Activated T-helper 1 cell treated with anti-CD3 and anti-CD28 coated beads, Interleukin-12 subunit alpha, Interleukin-12 subunit beta, Interleukin-2, Interleukin-4 antibody, amounts not matched to agents 30 ng/mL and 10 ng/mL and 1 ng/mL, durations not matched to agents 14 hours and 24 hours and 36 hours (primary cell): ENCODE measurements at places on chromosomes 13 and 19.

DNA sequence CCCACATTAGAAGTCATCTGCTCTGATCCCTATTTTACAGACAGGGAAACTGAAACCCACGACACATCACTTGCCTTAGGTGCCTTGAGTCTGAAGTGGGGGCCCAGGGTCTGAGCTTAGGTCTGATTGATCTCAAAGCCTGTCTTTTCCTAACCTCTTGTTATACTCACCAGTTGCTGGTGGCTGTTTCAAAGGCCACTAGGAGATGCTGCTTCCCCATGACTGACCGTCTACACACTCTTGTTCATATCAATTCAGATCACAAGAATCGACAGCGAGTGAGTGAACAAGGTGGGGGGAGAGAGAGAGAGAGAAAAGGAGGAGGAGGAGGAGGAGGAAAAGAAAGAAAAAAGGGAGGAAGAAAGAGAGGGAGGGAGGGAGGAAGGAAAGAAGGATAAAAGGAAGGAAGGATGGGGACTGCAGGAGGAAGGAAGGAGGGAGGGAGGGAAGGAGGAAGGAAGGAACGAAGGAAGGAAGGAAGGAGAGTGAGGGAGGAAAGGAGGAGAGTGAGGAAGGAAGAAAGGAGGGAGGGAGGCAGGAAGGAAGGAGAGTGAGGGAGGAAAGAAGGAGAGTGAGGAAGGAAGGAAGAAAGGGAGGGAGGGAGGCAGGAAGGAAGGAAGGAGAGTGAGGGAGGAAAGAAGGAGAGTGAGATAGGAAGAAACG is 3.3 kb downstream of the OR10H1 start:
- no peak for DNase-seq

GRCh38 chr13:51342706-51343105 is 3.2 kb downstream of the SERPINE3 start:
- DNase-seq, result no peak

- DNase-seq, result no peak
These were observed 367.4 kb downstream of the SPRY2 start for GRCh38 chr13:79973533-79973963.

- no peak for DNase-seq
These were observed 288.6 kb upstream of the PCDH9 start for GRCh38 chr13:67518785-67519184.

GRCh38 chr13:105641121-105641520 is 894.3 kb downstream of the EFNB2 start:
- DNase-seq, result no peak

DNA sequence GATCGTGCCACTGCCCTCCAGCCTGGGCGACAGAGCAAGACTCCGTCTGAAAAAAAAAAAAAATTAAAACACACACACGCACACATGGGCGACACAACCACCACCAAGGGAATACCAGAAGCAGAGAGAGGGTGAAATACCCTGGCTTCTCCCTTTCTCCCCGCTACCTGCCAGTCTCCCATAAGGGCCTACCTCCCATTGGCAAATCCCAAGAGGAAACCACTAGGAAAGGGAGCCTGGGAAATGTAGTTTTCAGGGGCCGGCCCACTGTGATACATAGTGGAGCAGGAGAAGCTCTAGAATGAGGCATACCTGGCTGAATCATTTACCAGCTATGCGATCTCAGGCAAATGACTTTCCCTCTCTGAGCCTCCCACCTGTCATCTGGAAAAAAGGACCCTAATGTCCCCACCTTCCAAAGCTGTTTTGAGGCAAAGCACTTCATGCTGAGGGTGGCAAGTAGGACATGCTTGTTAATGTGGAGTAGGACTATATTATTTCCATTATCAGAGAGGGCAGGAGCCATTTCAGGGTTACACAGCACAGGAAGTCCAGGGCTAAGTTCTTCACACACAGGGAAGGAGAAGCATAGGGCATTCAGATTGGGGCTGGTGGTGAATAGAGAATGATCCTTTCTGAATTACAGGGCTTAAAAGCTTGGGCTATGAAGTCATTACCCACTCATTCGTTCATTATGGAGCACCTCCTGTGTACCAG is 14.3 kb upstream of the HNRNPUL1 start:
- DNase-seq, result no peak

DNA sequence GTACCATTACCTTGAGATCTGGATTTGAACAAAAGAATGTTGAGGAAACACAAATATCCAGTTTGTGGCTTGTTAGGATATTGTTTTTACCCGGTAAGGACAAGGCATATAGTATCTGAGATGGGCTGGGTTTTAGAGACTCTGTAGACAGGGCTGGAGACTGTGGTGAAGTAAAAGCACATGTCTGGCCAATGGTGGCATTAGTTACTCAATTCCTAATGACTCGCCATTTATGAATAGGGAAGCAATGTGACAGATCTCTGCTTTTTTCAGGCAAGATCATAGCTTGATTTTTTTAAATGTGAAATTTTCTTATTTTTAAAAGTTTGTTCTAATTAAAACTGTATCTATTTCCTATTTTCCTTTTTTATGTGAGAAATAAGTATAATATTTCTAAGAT is 371.1 kb upstream of the SPRY2 start:
- no peak for DNase-seq

- DNase-seq, result no peak
These were observed 20.2 kb downstream of the SIGLECL1 start for GRCh38 chr19:51271067-51271466.

DNA sequence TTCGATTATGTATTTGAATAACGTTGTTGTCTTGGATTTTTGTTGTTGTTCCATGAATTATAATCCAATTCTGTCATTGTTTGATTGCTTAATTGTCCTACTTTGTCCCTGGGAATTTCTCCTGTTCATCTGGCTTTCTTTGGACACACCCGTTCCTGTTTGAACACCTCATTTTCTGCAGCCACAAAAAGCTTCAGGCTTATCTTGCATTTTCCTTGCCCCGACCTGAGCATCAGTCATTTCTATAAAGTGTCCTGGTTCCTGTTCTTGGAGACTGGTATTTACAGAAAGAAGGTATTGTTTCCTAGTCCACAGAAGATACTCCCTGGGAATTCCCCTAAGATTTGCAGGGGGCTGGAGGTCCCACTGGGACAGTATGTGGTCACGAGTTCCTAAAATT is 731.8 kb upstream of the ARGLU1 start:
- no peak for DNase-seq

DNA sequence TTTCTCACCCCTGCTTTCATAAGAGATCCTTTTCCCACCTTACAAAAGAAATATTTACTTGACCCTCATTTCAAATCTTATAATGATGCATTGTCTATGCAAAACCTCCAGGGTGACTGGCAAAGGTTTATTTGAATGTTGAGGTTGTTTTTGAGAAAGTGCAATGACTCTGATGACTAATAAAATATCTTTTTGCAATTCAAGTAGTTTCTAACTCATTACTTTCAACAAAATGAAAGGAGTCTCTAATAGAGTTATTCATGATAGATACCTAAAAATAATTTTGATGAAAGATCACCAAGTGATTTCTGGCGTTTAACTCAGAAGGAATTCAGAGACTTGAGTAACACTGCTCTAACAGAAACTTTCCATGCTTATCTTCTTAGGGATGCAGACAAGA is 144.2 kb downstream of the FOXO1 start:
- no peak for DNase-seq

DNA sequence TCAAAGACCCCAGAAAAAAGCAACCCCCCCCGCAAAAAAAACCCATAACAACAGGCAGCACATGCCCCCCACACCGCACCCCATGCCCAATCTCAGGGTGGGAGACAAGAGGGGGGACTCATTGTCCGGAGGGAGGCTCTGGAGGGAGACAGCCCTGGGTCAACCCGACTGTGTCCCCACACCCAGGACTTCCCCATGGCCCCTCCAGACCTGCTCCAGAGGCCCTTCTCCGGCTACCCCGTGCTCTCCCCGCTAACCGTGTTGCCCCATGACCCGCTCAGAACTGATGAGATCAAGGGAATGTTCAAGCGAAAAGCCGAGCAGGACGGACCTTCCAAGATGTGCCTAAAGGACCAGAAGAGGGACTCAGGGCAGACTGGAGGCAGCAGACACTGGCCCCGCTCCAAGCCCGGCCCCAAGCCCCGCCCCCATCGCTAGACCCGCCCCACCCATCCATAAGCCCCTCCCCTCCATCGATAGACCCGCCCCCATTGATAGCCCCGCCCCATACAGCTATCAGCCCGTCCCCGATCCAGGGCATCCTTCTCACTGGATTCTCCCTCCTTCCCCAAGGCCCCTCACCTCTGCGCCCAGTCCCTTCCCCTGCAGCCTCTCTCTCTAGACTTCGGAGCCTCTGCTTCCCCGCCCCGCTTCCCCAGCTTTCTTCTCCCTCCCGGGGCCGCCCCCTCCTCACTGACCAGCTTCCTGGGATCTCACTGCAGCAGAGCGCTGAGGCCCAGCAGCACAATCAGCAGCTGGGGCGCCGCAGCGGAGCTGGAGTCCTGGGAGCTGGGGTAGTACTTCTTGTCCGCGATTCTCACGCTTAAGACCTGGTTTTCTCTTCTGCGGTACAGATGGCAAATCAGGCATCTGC is 2.2 kb downstream of the BST2 start:
- DNase-seq, result no peak

DNA sequence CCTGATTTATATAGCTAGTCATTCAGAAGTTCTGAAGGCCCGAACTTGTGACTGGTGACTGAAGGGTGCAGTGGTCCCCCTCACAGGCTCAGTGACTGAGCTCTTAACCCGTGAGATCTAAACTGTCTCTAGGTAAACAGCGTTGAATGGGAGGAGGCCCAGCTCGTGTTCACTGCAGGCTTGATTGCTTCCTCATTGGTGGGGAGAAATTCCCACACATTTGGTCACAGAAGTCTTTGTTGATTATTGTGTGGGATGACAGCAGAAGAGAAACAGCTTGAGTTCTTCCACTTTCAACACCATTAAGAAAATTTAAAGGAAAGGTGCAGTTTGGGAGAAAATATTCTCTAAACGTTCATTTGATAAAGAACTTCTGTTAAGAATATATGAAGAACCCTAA is 1178.0 kb downstream of the UQCRFS1 start:
- no peak for DNase-seq

- peak; percentile 56 for DNase-seq
These were observed 25.5 kb downstream of the ELL start for GRCh38 chr19:18496167-18496979.
